ENCODE measurements at places on chromosomes 3 and 15.
A peak's percentile ranks its signal among the peaks of the same experiment; 100 is the strongest.

- no peak for DNase-seq
Measured at GRCh38 chr3:174094669-174095068, 697.1 kb downstream of the NLGN1 start.

- DNase-seq: peak; percentile 35
Measured at GRCh38 chr3:69671082-69671952, 67.9 kb upstream of the MITF start.

DNA sequence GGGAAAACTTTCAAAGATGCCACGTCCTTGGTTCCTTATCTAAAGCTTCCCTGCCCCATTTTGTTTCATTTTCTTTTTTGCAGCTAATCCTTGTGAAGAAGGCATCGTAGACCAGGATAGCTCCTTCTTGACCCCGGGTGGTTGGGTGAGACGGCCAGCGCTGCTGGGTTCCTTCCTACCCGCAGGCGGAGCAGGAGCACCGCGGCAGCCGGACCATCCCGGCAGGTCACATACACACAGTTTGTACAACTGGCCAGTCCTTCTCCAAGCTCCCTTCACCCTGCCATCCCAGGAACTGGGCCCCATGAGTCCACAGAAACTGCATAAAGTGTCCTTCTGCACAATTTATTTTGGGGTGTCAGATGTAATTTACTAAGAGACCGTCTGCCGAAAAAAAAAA, 83.9 kb downstream of the MEGF11 start:
- no peak for DNase-seq

DNA sequence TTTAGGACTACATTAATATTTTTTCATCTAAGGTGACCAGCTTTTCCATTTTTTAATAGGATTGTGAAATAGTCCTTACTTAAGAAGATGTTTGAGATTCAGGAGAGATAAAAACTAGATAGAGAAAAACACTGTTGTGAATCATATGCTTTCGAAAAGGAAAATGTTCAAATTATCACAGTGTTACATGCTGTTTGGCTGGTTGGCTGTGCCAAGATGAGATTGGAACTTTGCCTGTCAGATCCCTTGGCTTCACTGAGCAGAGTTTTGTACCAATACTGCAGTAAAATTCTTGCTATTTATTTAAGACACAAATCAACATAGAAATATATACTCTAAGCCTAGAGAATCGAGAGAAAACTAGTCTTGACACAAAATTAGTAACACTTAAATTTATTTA, 117.2 kb downstream of the OXSM start:
- no peak for DNase-seq

DNA sequence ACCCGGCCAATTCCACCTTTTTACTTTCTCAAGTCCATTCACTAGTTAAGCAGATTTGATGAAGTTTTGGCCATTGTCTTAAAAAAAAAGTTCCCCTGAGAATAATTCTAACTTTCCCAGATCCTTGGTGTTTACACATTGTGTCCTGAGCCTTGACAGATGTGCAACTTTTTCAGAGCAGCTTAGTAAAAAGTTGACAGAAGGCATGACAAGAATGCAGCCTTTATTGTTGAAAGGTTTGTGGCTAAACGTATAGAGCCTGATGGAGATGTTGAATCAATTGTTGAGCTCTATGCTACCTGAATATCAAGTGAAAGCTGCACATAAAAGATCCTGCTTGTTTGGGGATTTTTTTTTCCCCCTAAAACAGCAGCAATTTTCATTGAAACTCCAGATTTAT, 75.3 kb upstream of the CMTM7 start:
- DNase-seq: no peak

GRCh38 chr3:119548341-119548740, 11.1 kb downstream of the CD80 start:
- DNase-seq: no peak

DNA sequence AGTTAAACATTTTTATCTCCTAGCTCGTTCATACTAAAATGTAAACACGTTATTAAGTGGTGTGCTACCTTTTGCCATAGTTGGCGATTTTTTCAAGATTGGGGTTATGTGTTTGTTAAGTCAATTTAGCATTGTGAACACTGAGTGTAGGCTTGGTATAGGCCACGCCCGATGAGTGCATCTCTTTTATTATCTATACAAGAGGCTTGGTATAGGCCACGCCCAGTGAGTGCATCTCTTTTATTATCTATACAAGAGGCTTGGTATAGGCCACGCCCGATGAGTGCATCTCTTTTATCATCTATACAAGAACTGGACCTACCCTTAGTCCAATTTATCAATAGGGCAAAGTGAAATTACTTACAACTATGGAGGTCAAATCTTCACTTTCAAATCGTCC, 70.4 kb downstream of the NIPA2 start:
- DNase-seq: no peak

- no peak for DNase-seq
Measured at GRCh38 chr15:89490081-89490813, 6.1 kb downstream of the RHCG start.

DNA sequence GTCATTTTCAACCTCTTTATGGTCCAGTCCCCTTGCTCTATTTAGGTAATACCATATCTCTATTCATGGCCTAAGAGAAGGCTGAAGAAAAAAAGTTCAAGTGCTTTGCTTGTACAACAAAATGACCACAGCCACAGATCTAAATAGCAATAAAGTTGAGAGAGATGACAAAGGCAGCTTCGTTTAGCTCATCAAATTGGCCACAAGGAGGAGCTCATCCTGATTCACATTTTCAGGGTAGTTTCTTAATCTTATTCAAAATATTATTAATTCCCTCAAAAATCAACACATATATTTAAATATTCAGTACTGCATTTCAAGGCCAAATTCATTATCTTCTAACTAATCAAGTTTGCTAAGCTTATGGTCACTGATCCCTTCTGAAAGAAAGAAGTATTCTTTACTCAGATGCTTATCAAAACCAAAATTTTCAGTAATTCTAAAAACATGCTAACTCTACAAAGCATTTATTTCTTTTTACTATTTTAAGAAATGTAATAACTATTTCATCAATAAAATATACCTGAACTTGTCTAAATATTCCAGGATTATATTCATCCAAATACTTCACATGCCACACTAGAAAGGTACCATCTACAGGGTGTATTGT, 85.5 kb downstream of the DMXL2 start:
- peak; percentile 28 for DNase-seq

DNA sequence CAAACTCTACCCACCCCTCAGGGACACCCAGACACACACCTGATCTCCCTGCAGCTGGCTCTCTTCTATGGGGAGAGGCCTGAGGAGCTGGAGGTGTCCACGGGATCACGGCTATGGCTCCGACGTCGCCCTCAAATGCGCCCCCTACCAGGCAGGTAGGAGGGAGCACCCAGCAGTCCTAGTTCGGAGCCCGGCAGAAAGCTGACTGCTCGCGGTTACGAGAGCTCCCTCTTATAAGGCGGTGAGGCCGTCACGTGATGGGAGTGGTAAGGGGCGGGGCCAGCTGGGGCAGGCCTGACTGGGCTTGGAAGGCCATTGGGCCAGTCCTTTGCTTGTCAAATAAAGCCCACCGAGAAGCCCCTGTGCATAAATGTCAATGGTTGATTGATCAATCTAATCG, at the start of gene PRR20G:
TSS of gene PRR20G (minus strand) at position 207 of the 400 bp plus-strand sequence. CDS start 681 bp downstream, outside the sequence.
- DNase-seq: no peak

DNA sequence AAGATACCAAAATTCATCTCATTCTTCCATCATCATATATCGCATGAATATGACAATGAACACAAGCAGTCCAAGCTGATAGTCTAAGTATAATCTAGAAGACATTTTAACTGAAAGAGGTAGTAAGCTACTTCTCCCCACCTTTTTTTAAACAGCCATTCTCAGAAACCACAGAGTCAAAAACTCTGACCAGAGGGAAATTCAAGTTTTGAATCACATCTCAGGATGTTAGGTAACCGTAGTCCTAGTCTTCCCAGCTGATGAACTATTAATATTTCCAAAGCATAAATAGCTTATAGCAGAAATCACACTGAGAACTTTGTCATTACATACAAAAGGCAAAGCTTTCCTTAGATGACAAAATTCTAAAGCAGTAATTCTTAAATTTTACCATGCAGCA, 25.8 kb downstream of the NPTN start:
- DNase-seq: no peak

DNA sequence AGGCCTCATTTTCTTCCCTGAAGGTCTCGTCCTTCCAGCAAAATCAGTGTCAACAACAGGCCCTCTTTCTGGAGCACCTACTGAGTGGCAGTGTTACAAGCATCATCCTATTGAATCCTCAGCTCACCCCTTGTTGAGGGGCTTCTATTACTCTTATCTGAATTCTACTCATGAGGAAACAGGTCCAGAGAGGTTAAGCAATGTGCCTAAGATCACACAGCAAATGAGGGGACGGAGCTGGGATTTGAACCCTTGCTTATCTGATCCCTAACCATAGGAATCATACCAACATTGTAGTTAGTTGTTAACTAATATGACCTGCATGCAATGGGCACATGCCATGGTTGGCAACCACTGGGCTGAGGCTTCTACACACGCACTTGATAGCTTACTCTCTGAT, 63.0 kb downstream of the SLC6A6 start:
- no peak for DNase-seq

DNA sequence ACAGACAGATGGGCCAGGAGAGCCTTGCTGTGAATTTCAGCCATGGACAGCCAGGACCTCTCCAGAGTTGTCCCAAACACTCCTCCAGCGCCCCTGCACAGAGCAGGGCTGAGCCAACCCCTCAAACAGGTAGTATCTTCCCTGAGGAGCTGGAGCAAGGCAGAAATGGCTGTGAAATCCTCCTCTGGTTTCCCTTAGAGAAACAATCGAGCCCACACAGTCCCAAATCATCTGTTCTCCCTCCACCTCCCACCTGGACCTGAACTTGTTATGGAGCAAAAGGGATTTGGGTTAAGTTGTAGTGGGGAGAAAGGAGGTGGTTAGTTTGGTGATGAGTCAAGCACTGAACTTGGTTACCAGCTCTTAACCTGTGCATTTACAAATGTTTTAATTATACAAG, 205.7 kb upstream of the BHLHE40 start:
- DNase-seq: no peak

- DNase-seq: no peak
Measured at GRCh38 chr3:89504432-89504831, 397.0 kb downstream of the EPHA3 start.

- no peak for DNase-seq
Measured at GRCh38 chr3:17631609-17632008, 110.8 kb downstream of the TBC1D5 start.

- no peak for DNase-seq
Measured at GRCh38 chr3:156373095-156373494, 181.8 kb downstream of the SSR3 start.

DNA sequence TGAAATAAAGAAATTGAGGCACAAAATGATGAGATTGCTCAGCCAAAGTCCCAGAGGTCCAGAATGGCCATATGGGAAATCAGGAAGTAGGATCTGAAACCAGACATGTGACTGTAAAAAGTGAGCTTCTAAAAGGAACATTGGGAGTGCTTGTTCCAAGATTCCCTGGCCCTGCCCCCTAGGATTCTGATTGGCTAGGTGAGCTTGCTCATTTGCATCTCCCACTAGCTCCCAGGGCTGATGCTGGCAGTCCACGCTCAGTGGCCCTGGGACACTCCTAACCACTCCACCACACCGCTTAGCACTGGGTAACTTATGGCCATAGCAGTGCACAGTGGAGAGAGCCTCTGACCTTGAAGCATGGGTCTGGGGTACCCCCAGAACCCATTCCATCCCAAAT, 326.7 kb downstream of the NTRK3 start:
- no peak for DNase-seq

- DNase-seq: no peak
Measured at GRCh38 chr15:69951898-69952555, 145.7 kb downstream of the TLE3 start.

- DNase-seq: no peak
Measured at GRCh38 chr3:129929383-129929782, 35.9 kb upstream of the TMCC1 start.

DNA sequence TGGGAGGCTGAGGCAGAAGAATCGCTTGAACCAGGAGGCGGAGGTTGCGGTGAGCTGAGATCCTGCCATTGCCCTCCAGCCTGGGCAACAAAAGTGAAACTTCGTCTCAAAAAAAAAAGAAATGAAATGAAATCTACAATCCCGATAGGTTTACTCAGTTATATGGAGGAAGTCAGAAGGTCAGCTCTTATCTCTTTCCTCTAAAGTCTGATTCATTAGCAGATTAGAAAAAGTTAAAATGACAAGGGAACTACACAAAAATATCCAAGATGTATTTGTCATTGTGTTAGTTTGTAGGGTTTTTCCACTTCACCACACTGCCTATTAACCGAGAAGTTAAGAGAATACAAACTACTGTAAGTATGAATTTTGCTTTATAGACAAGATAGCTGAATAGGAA, 420.6 kb downstream of the SHQ1 start:
- DNase-seq: peak; percentile 28

DNA sequence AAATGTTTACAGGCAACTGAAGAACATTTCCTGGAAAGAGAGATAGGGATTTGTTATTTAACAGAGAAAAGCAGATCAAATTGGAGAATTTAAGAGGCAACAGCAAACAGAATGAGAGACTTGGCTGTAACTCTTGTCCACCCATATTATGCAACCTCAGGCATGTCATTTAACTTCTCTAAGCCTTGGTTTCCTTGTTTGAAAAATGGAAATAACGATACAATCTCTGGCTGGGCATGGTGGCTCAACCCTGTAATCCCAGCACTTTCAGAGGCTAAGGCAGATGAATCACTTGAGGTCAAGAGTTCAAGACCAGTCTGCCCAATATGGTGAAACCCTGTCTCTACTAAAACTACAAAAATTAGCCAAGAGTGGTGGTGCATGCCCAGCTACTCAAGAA, 23.7 kb downstream of the ARRDC4 start:
- DNase-seq: no peak

All from GM12865 (cell line).